NCI-H187 (cell line): ENCODE measurements at places on chromosomes 3 and 15.

DNA sequence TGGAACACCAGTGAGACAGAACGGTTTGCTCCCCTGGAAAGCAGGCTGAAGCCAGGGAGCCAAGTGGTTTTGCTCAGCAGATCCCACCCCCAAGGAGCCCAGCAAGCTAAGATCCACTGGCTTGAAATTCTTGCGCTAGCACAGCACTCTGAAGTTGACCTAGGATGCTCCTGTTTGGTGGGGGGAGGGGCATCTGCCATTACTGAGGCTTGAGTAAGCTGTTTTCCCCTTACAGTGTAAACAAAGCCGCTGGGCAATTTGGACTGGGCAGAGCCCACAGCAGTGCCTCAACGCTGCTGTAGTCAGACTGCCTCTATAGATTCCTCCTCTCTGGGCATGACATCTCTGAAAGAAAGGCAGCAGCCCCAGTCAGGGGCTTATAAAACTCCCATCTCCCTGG is 241.4 kb downstream of the GABRB3 start:
- no peak for DNase-seq

DNA sequence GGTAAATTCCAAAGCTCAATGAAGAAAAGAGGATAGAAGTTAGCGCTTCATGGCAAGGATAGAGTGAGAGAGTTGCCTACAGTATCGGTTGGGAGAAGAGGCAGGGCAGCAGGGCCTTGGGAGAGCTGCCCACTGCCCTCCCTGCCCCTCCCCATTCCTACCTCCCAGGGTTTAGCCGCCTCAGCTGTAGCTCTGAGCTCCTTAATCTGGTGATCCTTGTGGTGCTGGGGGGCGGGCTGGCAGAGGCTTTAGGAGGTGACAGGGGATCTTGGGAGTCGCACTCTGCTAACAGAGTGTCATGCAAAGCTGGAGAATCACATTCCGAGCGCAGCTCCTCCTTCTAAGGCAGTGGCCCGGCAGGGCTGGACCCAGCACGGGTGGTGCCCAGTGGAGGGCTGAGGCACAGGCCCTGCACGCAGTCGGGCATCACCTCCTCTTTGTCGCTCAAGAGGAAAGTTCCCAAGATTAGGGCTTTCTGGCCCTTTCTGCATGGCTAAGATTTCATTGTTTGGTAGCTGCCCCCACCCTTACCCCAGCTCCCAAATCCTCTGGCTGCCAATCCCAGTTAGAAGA is 57.1 kb upstream of the POLG start:
- DNase-seq = no peak

- no peak for DNase-seq
Observed at GRCh38 chr15:33746203-33746602, 222.1 kb upstream of the CHRM5 start.

DNA sequence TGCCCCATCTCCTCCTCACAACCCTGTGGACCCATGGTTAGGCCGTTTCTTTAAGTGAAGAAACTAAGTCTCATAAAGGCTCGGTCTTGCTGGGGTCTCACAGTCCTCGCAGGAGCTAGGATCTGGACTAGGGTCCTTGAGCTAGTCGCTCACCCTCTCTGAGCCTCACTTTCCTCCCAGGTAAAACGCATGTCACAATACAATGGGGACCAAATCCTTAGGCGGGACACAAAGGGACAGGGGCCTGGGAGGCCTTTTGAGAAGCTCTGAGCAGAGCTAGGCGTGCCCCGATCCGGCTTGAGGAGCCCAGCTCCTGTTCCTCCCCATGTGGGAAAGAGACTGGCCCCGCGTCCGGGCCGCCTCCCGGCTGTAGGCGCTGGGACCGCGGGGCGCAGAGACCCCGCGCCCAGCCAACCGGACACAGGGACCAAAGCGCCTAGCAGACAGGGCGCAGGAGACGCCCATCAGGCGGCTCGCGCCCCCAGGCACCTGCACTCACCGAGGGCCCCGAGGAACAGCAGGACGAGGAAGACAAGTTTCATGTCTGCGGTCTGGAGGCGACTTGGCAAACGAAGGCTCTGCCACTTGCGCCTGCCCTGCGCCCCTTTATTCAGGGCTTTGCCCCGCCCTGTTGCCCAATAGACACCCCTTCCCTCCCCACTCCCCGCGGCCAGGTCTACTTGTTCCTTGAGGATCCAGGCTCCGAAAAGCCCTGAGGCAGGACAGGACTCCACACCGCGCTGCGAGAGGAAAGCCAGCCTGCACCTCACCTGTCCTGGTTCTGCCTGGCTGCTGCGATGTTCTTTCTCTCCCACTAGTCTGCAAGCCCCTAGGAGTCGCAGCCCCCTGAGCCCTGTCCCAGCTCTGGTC is at the start of gene LTF:
TSS of gene LTF (minus strand) at position 580 of the 870 bp plus-strand sequence. CDS start at position 542, 38 bp downstream.
- no peak for DNase-seq

- DNase-seq = peak; percentile 3
Observed at GRCh38 chr15:52528564-52529340, at the start of gene MYO5A. MYO5A (minus strand) TSS chr15:52528880; CDS start chr15:52528806, 74 bp downstream.

DNA sequence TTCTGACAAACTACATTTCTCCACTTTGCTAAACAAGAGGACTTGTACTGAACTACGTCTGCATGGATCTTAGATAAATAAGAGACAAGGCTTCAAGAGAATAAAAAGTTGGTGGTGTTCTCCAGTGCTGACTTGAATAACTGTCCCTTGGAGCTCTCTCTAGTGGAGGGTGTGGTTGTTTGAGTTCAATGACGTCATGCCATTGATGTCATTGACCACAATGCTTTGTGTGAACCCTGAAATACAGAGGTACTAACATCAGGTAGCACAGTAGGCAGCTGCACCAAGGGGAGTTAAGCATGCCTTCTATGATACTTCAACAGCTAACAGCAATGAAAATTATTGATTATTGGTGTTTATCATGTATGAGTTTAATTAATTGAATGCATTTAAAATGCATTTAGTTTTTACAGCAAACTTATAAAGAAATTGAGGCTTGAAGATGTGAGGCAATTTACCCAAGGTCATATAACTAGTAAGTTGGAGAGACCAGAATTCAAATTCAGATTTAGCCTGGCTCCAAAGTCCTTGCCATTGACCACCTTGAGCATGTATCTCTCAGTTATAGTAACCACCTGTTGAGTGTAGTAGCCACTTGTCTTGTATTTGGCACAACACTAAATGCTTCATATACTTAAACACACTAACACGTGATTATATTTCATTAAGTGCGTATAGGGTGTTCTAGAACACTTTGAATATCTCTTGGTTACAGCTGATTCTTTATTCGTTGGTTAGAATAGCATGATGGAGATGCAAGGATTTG is 126.0 kb upstream of the ANKRD28 start:
- no peak for DNase-seq

DNA sequence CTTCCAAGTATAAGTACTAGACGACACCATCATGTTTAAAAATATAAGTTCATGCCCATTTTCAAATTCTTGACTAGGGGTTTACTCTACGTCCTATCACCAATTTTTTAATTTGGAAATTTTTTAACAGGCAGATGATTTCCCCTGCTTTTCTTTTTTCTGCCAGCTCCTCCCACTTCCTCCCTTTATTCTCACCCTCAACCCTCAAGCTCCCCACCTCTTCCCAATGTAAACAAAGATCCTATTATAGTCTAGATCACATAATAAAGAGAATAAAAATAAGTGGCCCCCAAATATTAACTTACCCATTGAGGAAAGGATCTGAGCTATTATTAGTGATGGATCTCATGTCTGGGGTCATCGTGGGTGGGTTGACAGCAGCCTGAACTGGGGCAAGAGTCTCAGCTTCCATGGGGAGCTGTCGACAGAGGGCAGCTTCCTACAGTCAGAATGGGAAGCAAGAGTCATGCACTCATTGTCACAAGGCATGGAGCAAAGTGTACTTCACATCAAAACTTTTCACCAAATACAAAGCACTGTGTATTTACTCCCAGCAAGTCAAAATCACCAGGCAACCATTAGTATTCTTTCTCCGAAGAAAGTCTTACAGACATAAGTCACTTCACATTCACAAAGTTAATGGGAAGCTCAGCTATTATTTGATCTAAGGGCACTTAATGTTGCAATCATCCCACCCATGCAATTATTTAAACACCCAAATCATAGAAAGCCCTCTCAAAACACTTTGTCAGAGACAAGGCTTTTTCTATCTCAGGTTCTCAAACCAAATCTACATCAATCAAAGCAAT is 53.2 kb downstream of the TM4SF4 start:
- DNase-seq = no peak
